ENCODE measurements at places on chromosomes 5 and 9.

DNA sequence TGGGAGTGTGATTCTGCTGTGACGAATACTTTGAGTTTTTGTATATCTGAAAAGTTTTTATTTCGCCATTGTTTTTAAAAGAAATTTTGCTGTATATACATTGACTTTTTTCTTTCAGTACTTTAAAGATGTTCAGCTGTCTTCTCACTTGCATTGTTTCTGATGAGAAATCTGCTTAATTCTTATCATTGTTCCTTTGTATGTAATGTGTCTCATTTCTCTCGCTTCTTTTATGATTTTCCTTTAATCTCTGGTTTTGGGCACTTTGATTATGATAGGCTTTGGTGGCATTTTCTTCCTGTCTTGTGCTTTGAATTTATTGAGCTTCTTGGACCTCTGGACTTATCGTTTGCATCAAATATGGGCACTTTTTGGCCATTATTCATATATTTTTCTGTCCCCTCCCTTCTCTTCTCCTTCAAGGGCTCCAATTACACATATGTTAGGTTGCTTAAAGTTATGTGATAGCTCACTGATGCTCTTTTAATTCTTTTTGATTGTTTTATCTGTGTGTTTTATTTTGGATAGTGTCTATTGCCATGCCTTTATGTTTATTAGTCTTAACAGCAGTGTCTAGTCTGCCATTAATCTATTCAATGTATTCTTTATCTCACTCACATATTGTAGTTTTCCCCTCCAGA lies 30.6 kb downstream of the STX17 start:
- DNase-seq = no peak

GRCh38 chr9:78601957-78602565 lies 305.1 kb downstream of the PSAT1 start:
- peak; percentile 7 for DNase-seq

DNA sequence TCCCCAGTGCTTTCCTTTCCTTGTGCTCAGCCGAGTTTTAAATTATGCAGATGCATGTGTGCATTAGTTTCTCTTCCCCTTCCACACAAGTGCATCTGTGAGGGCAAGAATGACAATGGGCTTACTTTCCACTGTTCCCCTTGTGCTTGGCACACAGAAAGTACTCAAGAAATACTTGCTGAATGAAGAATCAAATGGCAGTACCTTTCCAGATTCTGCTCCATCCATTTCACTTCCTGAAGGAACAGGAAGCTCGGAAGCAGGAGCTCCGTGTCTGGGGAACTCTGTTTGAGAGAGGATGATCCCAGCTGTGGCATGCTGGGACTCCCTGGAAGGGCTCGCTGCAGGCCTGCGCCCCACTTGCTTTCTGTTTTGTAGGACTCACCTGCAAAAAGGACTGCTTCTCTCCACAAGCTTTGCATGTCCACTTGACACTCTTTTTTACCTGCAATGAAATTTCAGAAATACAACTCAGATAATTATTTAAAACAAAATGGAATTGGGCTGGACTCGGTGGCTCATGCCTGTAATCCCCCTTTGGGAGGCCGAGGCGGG lies 5.5 kb downstream of the MRNIP start:
- no peak for DNase-seq

- no peak for DNase-seq
Observed at GRCh38 chr9:136169495-136169894, 35.4 kb downstream of the LHX3 start.

DNA sequence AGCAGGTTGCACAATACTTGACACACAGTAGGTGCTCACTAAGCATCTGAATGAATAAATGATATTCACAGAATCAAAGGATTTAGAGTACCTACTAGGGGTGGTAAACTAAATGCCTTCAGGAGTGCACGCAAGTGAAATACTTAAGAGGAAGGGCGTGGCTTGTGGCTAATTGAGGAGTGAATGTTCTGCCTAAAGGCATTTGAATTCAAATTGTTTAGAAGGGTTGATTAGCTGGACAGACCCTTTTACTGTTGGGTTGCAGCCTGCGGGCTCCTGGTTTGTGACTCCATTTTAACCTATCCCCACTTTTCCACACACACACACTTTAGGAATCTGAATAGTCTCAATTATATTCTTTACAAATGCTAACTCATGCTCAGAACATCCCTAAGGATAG lies 63.1 kb downstream of the PPP2R2B start:
- DNase-seq = no peak

DNA sequence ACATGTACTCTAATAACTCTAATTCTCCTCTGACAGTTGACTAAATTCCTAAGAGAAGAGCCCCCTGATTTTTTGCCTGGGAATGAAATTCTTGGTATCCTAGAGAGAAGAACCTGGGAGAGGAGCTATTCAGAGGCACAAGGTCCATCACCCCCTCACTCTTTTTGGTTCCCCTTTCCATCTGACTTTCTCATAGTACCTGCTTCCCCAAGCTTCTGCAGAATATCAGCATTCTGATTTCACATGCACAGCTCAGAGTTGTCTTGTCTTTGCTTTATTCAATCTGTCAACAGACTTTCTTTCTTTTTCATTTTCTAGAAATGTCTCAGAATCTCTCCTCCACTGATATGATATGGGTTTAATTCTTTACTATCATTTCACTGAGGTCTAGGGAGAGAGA lies 141.5 kb upstream of the FBXL17 start:
- DNase-seq = no peak

- peak; percentile 66 for DNase-seq
Observed at GRCh38 chr9:5851445-5851844, 18.5 kb upstream of the ERMP1 start.

DNA sequence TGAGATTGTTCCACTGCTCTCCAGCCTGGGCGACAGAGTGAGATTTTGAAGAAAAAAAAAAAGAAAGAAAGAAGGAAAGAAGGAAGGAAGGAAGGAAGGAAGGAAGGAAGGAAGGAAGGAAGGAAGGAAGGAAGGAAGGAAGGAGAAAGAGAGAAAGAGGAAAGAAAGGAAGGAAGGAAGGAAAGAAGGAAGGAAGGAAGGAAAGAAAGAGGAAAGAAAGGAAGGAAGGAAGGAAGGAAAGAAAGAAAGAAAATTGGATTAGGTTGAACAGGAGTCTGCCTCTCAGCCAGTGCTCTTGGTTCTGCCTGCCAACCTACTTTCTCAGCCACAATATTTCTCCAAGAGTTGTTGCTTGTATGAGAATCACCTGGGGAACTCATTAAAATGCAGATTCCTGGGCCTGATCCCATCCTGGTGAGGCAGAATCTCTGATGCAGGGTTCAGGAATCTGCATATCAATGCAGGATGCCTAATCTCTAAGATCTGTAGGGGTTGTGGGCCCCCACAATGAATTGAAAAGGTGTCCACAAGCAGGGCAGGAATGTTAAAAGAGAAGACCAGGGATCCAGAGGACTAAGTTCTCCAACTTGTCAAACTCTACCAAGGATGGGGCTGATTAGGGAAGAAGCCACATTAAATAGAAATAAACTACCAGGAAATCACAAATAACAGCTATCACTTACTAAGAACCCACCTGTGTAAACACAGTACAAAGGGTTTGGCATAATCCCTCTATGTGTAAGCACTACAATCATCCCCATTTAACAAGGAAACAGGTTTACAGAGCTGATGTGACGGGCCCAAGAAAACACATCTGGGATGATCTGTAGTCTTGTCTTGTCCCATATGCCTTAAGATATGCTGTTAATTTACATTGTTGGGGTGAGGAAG lies 23.4 kb upstream of the GALNT10 start:
- DNase-seq = no peak

- DNase-seq = no peak
Observed at GRCh38 chr5:120255214-120255613, 208.9 kb upstream of the PRR16 start.

DNA sequence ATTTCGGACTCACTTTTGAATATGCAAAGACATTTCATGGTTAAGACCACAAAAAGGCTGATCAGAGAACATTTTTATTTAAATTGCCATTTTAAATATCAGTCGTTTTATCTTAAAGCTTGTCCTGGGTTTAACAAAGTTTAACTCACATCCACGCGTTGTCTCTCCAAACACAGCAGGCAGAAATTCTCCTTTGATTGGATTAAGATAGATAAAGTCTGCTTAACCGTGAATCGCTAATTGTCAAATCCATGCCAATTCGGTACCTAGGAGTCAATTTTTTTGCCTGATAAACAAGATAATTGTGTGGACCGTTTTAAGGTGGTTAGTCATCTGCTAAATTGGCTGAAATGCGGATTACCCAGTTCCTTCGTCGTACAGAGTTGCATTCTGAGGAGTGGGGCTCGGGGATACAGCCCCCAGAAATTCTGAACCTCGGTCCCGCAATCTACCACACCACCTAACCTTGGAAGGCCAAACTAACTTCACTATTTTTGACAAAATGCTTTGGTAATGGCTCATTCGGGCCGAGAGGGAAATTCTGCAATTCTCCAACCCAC lies 665 bp upstream of the BTF3 start:
- no peak for DNase-seq

GRCh38 chr9:126862104-126862761 lies 1.8 kb downstream of the ZBTB34 start:
- DNase-seq = peak; percentile 25

All from K562 (cell line).